ENCODE measurements at places on chromosomes 3 and 15. TPM values are rescaled to one million over a fixed set of nuclear protein-coding genes. Genes with fewer than 3 reads are reported as not detected.
A peak's percentile ranks its signal among the peaks of the same experiment; 100 is the strongest.

The TNNC1 gene
- total RNA-seq = 1.2 TPM

The GJD2 gene
- total RNA-seq = not detected

The BDH1 gene
- total RNA-seq = 13.7 TPM

The VGLL4 gene
- 36.6 TPM for total RNA-seq

The SAMMSON gene
- not detected for total RNA-seq

The HESX1 gene
- total RNA-seq = 0.26 TPM

The SLC9A9 gene
- 1.4 TPM for total RNA-seq

The CISH gene
- total RNA-seq = 0.26 TPM

The ARPC4 gene
- 192 TPM for total RNA-seq

The TMEM42 gene
- 17.1 TPM for total RNA-seq

The MINAR1 gene
- total RNA-seq = 0.26 TPM

The COPG1 gene
- total RNA-seq = 259 TPM

The SACM1L gene
- 30.6 TPM for total RNA-seq

The IL12A gene
- 0.26 TPM for total RNA-seq

DNA sequence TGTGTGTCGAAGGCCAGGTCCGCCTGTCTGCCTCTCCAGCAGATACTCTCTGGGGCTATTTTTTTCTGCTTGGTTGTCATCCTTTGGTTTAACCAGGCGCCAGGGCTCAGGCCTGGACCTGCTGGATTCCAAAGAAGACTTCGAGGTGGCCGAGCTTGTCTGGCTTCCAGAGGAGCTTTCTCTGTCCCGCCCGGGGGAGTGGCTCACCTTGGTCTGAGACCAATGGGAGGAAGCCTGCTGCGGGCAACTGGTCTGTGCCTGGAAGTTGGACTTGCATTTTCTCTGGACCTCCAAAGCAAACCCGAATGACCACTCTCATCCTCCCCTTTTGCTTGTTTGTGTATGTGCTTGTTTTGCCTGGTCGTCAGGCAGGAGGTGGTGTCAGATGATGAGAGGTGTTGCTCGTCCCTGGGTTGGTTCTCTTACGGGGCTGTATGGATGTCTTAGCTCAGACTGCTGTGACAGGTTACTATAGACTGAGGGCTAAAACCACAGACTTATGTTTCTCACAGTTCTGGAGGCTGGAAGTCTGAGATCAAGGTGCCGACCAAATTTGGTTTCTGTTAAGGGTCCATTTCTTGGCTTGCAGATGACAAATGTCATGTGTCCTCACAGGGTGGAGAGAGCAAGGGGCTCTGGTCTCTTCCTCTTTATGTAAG is 19.3 kb downstream of the IGF1R start:
- DNase-seq = peak; percentile 65

DNA sequence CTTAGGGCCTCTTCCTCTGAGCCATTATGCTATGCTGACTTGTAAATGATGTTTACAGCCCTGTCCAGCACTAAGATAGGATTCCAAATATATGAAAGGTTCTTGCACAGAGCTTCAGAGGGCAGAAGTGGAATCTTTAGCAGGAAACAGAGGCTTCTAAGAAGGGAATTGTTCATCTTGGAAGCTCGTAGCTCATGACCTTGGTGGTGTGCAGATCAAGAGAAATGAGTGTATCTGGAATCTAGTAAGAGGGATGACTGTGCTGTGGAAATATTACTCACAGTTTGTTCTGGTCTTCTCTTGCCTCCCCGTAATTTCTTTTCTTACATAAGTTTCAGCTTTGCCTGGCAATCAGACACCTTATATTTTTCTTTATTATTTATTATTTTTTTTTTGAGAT is 175.8 kb downstream of the SPATA16 start:
- DNase-seq = no peak

- no peak for DNase-seq
These were observed 30.4 kb upstream of the OR5K1 start for GRCh38 chr3:98432575-98432974.

GRCh38 chr3:35565048-35565447 is 74.3 kb upstream of the ARPP21 start:
- no peak for DNase-seq

GRCh38 chr15:73748730-73749129 is 4.4 kb downstream of the INSYN1 start:
- DNase-seq = no peak

- peak; percentile 38 for DNase-seq
These were observed 400.0 kb downstream of the ROBO1 start for GRCh38 chr3:79367803-79368202.

DNA sequence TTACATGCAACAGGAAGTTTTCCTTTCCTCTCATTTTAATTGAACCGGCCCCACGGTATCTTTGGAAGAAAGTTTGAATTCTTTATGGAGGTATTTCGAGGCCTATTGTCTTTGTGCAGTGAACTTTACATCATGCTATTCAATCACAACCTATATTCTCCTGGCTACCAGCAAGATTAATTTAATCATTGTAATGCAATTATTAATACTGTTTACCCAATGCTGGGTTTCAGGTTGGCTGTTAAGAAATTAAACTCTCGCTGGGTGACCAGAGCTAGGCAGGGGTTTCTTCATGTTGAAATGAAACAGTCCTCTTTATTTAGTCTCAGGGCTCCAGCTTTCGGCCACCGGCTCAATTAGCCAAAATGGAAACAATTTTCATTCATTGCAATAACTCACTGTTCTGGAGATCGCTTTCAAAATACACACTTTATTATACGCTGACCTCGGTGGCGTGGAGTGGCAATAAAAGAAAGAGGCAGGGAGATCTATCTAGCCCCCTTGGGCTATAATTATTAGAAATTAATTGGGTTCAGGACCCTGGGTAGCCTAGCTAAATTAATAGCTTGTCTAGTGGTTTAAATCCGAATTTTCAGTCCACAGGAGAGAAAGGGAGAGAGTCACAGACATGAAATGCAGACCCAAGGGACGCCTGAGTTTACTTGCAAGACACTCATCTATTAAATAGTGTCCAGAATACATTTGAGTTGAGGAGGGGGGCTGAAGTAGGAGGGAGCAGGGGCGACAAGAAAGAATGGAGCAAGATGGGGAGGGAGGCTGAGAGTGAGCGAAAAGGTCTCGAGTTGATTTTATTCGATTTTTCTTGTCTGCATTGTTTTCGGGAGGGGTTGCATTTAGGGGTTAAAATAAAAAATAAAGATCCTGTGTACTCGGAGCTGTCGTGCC is 3.9 kb upstream of the MECOM start:
- DNase-seq = no peak

DNA sequence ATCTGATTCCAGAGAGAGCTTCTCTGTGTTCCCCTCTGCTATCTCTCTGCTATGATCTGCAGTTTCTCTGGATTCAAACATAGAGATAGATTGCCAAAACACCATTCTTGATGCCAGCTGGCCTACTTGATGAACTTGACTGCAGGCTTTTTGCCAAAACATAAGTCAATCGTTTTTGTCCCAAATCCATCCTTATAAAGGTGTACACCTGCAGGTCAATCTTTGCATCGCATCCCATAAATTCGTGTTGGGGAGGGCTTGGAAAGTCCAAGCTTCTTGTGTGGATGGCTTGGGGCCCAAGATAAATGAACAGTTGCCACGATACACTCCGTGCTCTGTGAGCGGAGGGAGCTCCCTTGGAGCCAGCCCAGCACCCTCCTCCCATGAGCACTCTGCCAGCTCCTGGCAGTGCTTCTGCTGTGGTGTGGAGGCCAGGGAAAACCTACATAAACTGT is 2.7 kb downstream of the CERS3 start:
- no peak for DNase-seq

- DNase-seq = no peak
These were observed 69.8 kb downstream of the UMPS start for GRCh38 chr3:124800076-124800475.

DNA sequence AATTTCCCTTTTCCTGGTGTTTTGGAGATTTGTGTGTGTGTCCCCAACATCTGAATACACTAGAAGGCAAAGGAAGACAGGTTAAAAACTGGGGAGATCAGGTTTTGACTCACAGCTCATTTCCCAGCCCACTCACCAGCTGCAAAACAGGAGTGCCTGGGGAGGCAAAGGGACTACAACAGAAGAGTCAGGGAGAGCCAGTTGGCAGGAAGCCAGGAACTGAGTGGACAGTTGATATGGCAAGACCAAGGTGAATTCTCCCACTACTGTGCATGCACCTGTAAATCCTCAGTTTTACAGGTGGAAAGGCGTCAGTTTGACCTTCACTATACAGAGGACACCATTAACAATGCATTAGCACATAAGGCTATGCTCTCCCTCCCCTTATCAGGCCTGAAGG is 901.5 kb upstream of the SEMA6D start:
- DNase-seq = peak; percentile 1

GRCh38 chr3:8387571-8387970 is 114.1 kb upstream of the LMCD1 start:
- no peak for DNase-seq

GRCh38 chr3:13370609-13371008 is 49.5 kb downstream of the NUP210 start:
- DNase-seq = no peak
